ENCODE measurements at places on chromosomes 6 and 20. TPM values are rescaled to one million over a fixed set of nuclear protein-coding genes. Genes with fewer than 3 reads are reported as not detected.

TBXT gene
- polyA plus RNA-seq: not detected

FAM217B gene
- 3.2 TPM for polyA plus RNA-seq

SIRPD gene
- polyA plus RNA-seq: not detected

FANCE gene
- polyA plus RNA-seq: 1.2 TPM

MCCD1 gene
- 325 TPM for polyA plus RNA-seq

VEGFA gene
- 111 TPM for polyA plus RNA-seq

CDH26 gene
- polyA plus RNA-seq: 0.47 TPM

SAMD5 gene
- 11.1 TPM for polyA plus RNA-seq

RSPO4 gene
- 0.45 TPM for polyA plus RNA-seq

DNA sequence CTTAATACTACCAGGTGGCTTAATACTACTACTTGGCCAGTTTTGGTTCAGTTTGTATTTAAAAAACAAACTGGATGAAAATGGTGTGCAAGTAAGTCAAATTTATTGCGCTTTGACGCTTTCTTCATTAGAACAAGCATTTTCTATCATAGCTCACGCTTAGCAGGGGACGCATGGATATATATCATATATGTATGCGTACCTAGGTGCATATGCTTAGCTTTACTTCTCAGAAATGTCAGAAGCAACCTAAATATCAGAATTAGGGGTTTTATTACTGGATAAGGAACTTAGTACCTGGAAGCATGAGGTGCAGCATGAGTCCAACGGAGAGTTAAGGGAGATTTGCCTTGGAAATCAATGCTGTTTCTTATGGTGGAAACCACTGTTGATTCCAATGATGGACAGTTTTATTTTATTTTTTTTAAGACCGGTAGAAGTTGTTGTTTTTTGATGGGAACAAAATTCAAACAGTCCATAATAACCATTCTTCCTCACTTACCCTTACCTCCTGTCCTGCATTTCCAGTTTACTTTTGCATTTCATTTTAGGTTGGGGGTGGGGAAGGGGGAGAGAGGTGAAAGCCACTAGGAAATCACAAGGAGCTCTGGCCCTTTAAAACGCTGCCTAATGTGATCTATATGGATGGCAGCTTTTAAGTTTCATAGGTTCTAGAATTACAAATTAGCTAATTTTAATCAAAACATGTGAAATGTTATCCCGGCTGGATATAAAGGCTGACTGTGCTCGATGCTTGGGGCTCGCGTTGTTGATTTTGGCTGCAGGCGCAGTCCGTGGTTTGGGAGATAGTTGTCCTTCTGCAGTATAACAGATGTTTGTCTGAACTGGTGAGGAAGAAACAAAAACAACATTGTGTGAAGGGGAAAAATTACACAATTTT, 2.1 kb downstream of the SOBP start:
- DNase-seq: peak; percentile 70

GRCh38 chr20:16974080-16974854, 226.1 kb downstream of the OTOR start:
- no peak for DNase-seq

- no peak for DNase-seq
Observed at GRCh38 chr20:43994486-43995100, 79.9 kb downstream of the TOX2 start.

GRCh38 chr6:65558071-65558470, 149.0 kb downstream of the EYS start:
- DNase-seq: peak; percentile 60

GRCh38 chr6:94454231-94454630, 1034.9 kb upstream of the EPHA7 start:
- no peak for DNase-seq

DNA sequence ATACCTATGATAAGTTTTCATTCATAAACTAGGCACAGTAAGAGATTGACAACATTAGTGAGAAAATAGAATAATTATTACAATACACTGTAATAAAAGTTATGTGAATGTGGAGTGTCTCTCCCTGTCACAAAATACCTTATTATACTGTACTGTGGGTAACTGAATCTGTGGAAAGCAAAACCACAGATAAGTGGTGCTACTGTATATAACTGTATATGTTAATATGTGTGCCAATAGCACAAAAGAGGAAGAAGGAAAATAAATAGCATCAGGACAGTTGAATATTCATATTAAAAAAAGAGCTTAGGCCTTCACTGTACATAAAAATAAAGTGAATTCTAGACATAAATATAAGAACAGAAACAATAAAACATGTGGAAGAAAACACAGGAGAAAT, 243.5 kb downstream of the CDKAL1 start:
- no peak for DNase-seq

GRCh38 chr20:46063652-46064054, 26.1 kb downstream of the NCOA5 start:
- DNase-seq: no peak

DNA sequence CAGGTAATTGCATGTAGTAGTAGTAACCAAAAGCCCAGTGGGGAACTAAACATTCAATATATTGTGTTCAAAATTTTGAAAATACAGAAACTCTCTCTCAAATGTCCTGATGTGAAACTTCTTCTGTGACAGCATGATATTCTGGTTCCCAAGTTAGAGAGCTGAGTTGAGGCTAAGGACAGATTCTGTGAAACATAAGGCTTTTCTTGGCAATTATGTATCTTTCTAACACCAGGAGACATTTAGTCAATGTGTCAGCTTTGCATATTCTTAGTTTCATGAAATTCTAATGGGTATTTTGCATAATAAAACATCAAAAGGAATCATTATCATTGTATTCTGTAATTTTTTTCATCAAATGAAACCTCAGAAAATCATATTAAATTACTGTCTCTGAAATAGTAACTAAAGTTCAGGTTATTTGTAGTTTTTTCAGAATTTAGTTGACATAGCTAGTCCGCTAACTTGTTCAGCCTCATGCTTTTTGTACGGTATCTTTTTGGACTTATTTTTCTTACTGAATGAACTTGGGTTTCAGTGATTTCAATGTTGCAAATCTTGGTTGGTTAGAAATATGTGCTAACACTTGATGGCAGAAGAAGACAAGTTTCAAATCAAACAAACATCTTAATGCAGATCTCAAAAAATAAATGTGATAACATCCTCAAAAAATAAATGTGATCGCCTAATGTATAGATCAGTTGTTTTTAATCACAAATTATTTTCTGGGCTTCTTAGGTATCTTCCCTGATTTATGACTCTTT, 70.4 kb downstream of the AKAP7 start:
- DNase-seq: no peak

DNA sequence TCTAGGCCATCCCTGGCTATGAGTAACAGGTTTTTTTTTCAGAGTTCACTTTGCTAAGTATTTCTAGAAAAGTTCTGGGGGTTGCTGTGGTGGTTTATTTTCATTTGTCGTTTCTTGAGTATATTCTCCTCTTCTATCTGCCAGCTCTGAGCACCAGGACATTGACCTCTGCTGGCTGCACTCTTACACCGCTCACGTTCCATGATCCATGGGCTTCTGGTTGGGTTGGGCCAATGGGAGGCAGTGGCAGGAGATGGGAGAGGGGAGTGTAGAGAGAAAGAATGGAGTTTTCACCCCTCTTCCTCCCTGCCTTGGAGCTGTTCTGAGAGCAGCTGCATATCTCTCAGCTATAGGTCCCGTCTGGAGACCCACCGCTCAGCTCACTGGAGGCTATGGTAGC, 161.0 kb upstream of the ATXN1 start:
- DNase-seq: no peak

GRCh38 chr6:35381132-35381531, 38.8 kb downstream of the PPARD start:
- no peak for DNase-seq

DNA sequence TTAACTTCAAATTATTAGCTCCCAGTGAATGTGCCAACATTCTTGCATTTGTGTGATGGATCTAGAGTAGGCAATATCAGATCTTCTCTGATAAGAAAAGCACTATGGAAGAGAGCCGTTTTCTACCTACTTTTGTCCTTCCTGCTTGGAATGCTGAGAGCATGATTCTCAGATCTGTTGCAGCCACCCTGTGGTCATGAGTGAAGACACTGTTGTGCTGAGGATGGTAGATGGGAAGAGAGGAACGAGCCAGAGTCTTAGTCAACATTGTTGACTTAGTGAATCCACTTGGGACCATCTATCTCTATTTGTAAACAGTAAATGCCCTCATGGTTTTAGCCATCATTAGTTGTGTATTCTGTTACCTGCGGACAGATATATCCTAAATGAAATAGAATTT, 202.6 kb downstream of the CD109 start:
- no peak for DNase-seq

DNA sequence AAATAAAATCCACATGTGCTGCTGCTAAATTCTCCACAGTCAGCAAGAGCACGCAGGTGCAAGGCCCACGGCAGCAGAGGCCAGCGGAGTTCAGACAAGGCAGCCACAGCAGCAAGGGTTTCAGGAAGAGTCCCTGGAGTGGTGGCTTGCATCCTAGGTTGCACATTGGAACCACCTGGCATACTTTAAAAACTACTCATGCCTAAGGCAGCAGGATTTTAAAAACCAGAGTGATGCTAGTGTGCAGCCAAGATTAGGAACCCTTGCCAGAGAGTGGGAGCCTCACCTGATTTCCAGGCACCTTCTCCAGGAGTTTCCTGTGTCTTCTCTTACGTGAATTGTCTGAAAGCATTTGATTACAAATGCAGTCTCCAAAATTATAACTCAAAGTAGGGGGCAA, 104.0 kb upstream of the GPR6 start:
- DNase-seq: no peak

DNA sequence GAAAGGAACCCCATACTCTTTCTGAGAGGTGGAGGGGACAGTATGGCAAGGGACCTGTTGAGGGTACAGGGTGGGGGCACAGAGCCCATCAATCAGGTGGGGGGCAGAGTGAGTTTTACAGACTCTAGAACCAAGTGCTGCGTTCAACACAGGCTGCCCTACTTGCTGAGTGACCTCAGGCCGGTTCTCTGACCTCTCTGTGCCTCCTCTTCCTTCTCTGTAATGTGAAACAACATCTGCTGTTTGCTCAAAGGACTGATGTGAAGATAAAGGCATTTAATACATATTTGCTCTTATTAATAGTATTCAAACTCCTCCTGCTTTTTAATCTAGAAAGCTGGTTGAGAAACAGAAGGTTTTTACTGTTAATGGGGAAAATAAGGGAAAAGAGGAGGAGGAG, 25.9 kb upstream of the APMAP start:
- peak; percentile 9 for DNase-seq

DNA sequence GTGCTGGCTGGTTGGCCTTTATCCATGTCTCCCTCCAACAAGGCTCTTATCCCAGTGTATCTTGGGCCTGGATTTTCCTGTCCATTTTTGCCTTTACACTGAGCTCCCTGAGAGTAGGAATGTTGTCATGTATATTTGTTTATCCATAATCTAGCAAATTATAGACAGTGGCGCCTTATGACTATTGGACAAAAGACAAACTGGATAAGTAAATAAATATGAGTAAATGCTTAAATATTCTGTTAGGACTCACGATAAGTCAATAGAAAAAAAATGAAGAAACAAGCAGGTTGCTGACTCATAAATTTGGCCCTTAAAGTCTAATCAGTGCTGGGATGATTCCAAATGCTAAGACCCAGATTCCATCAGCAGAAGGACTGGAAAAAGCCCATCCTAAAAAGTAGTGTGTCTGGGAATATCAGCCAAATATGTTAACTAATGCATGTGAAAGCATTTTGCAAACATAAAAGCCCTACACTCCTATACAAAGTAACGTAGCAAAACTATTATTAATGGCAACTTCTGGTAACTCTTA, 55.0 kb upstream of the PCSK2 start:
- no peak for DNase-seq

DNA sequence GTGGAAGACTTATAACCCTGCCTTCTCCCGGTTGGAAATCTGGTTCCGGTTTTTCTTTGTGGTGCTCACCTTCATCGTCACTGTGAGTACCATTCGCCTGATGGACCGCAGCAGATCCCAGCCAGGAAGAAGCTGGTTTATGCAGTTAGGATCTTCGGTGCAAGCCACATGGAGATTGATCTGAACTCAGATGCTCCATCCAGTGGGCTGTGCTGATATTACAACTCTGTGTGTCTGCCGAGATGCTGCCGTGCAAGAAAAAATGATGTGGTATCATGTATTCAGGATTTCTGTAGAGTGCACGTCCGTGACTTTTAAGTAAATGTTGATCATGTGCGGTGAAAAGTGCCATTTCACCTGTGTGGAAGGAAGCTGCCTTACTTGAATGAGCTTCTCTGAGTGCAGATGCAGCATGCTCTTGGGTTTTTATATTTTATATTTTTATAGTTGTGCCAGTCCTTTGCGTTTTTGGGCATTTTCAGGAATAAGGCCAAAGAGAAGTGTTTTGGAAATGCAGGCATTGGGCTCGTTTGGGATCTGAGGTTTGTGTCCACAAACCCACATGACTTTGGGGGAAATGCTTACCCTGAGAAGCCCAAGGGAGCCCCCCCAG, 39.2 kb downstream of the DYNLT1 start:
- DNase-seq: peak; percentile 77

- no peak for DNase-seq
Observed at GRCh38 chr6:166584853-166585429, 1.5 kb downstream of the RAMACL start.
